ENCODE measurements at places on chromosomes 1 and 21. TPM values are rescaled to one million over a fixed set of nuclear protein-coding genes. Genes with fewer than 3 reads are reported as not detected.
A peak's percentile ranks its signal among the peaks of the same experiment; 100 is the strongest.

DNA sequence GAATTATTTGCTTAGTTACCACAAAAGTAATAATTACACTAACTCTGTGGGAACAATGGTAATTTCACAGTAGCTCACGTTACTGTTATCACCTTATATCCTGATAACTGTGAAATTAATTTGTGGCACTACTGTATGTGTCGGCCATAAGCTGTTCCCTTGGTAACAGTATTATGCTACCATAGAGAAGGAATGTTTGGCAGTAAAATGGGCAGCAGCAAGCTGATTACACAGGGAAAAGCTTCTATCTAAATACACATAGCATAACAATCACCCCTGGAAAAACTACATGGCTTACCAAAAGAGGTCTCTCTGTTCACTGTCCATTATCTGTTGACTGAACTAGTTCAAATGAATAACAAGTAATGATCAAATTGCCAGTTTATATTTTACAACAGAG lies 124.1 kb downstream of the DPYD start:
- no peak for DNase-seq

DNA sequence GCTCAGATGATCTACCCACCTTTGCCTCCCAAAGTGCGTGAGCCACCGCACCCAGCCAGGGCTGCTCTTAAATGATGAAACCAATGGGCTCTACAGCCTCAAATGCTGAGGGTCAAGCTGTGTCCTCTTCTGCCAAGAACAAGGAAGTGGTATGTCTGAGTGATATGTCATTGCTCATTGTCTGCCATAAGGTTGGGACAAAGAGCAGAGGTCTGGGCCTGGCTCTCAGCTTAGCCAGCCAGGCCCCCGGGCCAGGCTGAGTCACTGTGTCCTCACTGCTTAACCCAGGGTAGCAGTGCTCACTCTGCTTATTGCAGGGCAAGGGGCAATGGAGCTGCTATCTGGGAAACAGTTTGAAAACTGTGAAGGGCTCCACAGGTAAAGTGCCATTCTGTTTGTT lies 8.3 kb upstream of the ETS2 start:
- no peak for DNase-seq

- DNase-seq: no peak
Observed at GRCh38 chr1:91653183-91653582, 152.5 kb downstream of the CDC7 start.

DNA sequence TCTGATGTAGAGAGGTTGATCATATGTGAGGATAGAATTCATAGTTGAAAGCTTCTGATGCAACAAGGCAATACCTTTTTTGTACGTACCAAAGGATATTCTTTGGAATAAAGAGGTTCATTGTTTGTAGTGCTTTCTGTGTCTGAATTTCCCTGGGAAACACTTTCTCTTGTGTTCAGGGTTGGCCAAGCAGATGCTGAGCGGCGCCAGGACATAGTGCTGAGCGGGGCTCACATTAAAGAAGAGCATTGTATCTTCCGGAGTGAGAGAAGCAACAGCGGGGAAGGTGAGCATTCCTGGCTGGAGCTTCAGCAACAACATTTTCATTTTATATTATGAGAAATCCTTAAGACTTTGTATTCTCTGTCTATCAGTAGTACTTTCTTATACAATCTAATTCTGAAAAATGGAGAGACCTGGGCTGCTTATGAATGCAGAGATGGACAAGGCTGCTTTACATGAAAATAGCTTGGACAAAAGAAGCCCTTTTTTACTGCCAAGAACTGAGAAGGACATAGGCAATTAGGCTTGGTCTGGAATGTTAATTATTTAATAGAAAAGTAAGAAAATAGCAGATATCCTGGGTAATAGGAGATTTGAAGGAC lies 85.2 kb downstream of the KIF1B start:
- no peak for DNase-seq

- no peak for DNase-seq
Observed at GRCh38 chr1:61090546-61091202, 8.3 kb downstream of the NFIA start.

- DNase-seq: peak; percentile 67
Observed at GRCh38 chr1:228372183-228373003, 34.2 kb downstream of the TRIM11 start.

- no peak for DNase-seq
Observed at GRCh38 chr1:248881261-248881660, 22.4 kb upstream of the ZNF692 start.

DNA sequence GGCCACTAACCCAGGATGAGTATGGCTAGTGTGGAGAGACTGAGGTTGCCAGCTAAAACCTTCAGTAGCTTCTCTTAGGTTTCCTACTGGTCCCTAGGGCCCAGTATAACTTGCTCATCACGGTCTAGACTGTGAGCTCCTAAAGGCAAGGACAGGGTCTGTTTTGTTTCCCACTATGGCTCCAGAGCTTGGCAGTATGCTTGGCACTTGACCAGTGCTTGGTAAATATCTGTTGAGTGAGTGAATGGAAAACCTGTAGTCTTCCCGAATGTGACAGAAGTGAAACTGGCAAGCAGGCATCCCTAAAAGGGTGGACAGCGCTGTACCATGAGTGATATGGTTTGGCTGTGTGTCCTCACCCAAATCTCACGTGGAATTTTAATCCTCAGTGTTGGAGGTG lies 13.1 kb upstream of the PARS2 start:
- no peak for DNase-seq

DNA sequence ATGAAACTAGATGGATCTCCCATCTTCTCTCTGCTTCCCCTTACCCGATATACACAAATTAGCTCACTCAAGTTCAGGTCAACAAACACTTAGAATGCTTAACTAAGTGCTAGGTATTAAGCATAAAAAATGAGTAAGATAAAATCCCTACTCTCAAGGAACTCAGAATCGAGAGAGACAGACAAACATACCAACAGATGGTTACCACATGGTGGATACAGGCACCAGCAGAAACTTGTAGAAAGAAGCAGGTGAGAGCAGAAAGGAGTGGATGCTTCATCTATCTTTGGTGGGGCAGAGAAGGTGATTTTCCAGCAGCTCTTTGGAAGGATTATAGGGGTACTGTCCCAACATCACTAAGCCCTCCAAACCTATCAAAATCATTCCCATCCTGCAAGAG lies 32.2 kb downstream of the C8B start:
- no peak for DNase-seq

- no peak for DNase-seq
Observed at GRCh38 chr1:8398086-8398485, 80.2 kb downstream of the SLC45A1 start.

FCRL5 gene
- total RNA-seq: 1.8 TPM

TOMM20 gene
- 127 TPM for total RNA-seq

GDAP2 gene
- total RNA-seq: 31.9 TPM

C4BPB gene
- total RNA-seq: 5.0 TPM

Measured in colonic mucosa (tissue), 4 donors.